Ascending aorta (tissue), 2 donors: ENCODE measurements at places on chromosomes 1 and 21.

GRCh38 chr1:55257958-55258357, 42.8 kb upstream of the USP24 start:
- DNase-seq = no peak

- DNase-seq = no peak
Measured at GRCh38 chr21:44027607-44028286, 15.6 kb downstream of the TRAPPC10 start.

DNA sequence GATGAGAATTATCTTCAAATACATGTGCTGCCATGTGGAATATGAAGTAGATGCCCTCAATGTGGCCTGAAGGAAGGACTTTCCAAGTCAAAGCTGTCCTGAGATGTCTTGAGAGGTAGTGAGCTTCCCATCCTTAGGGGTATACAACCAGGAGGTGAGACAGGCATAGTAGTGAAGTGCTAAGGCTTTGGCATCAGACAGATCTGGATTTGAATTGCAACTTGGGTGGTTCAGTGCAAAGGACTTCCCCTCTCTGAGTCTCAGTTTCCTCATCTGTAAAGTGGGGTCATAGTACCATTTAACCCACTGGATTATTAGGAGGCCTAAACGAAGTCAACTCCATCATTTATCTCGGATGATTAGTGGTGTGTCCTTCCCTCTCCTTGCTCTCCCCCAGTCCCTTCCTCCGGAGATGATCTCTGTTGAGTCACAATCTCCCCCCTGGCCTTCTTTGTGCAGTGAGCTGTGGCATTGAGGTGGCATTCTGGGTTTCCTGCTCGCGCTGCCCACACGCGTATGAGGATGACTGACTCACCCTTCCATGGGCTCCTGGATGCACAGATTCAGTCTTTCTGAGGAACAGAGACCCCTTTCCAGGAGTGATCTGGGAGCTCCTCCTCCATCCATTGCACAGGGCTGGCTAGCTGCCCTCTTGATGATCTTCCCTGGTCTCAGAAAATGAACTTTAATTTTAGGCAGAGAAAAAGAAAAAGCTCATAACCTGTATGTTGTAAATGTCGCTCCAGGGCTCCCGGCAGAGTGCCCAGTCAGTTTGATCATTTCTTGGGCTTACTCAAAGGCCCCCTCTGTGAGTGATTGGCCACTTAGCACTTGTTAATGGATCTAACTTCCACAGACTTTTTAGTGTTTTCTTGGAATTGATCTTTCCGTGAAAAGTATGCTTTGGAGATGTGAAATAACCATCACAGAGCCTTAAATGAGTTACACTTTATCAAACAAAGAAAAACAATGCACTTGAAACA, 354.6 kb downstream of the PTPRU start:
- no peak for DNase-seq

GRCh38 chr1:18764362-18764761, 95.1 kb downstream of the TAS1R2 start:
- no peak for DNase-seq
